Panc1 (cell line): ENCODE measurements at places on chromosomes 13 and 19.

DNA sequence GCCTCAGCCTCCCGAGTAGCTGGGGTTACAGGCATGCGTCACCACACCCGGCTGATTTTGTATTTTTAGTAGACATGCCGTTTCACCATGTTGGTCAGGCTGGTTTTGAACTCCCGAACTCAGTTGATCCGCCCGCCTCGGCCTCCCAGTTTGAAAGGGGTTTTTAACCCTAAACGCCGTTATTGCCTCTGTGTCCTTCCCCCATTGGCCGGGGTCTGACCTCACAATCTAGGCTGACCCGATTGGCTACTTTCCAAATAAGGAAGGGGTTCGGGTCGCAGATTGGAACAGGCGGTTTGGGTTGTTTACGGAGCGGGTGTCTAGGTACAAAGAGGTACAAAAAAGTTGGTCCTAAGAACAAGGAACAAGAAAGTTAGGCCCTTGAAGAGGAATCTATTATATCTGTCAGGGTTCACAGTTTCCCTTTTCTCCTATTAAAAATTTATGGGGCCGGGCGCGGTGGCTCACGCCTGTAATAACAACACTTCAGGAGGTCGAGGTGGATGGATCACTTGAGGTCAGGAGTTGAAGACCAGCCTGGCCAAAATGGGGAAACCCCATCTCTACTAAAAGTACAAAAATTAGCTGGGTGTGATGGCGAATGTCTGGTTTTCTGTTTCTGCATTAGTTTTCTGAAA lies 1.0 kb downstream of the ZNF253 start:
- DNase-seq, result no peak
- H3K4me1 ChIP-seq, result no peaks in the 10 kb centered on the region
- H3K36me3 ChIP-seq, result no peaks in the 10 kb centered on the region
- peak overlapping the region; percentile 83 for H3K4me3 ChIP-seq
- H3K27me3 ChIP-seq, result no peaks in the 10 kb centered on the region

GRCh38 chr13:44021422-44021821 lies 141.7 kb downstream of the LACC1 start:
- no peaks in the 10 kb centered on the region for H3K4me1 ChIP-seq
- DNase-seq, result no peak
- no peak overlapping the region for H3K27ac ChIP-seq
- H3K27me3 ChIP-seq, result no peaks in the 10 kb centered on the region
- H3K4me3 ChIP-seq, result no peak overlapping the region

- no peaks in the 10 kb centered on the region for H3K36me3 ChIP-seq
- DNase-seq, result no peak
- no peaks in the 10 kb centered on the region for H3K27me3 ChIP-seq
- no peak overlapping the region for H3K4me3 ChIP-seq
- no peaks in the 10 kb centered on the region for H3K4me1 ChIP-seq
- H3K27ac ChIP-seq, result no peak overlapping the region
Measured at GRCh38 chr13:73073050-73073449, 14.2 kb downstream of the KLF5 start.

DNA sequence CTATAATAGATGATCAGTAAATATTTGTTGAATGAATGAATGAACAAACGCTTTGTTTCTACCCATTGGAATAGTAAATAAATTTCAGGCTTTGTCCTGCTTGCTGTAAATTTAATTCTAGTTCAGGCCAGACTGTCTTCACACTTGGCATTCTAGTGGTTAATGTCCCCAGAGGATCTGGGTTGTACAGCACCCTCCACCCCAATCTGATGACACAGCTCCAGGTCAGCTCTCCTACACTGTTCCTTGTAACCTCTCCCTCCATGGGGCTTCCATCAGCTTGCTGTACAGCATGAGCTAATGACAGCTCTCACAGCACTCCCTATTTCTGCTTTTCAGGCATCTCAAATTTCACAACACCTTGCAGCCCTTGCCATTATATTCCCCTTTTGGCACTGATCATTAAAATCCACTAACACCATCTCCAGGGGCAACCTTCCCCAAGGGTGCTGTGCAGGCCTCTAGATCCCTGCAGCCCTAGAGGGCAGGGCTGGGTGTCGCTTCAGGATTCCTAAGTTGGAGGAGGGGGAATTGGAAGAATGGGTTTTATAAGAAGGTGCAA lies 12.7 kb upstream of the KL start:
- H3K27ac ChIP-seq, result no peak overlapping the region
- H3K4me1 ChIP-seq, result no peaks in the 10 kb centered on the region
- H3K27me3 ChIP-seq, result no peaks in the 10 kb centered on the region
- DNase-seq, result no peak
- no peaks in the 10 kb centered on the region for H3K36me3 ChIP-seq
- H3K4me3 ChIP-seq, result no peak overlapping the region

GRCh38 chr13:48258430-48258829 lies 25.4 kb downstream of the ITM2B start:
- no peak overlapping the region for H3K4me3 ChIP-seq
- H3K27me3 ChIP-seq, result no peaks in the 10 kb centered on the region
- H3K36me3 ChIP-seq, result peaks cover 16% of the 10 kb centered on the region
- no peaks in the 10 kb centered on the region for H3K4me1 ChIP-seq
- no peak overlapping the region for H3K27ac ChIP-seq

DNA sequence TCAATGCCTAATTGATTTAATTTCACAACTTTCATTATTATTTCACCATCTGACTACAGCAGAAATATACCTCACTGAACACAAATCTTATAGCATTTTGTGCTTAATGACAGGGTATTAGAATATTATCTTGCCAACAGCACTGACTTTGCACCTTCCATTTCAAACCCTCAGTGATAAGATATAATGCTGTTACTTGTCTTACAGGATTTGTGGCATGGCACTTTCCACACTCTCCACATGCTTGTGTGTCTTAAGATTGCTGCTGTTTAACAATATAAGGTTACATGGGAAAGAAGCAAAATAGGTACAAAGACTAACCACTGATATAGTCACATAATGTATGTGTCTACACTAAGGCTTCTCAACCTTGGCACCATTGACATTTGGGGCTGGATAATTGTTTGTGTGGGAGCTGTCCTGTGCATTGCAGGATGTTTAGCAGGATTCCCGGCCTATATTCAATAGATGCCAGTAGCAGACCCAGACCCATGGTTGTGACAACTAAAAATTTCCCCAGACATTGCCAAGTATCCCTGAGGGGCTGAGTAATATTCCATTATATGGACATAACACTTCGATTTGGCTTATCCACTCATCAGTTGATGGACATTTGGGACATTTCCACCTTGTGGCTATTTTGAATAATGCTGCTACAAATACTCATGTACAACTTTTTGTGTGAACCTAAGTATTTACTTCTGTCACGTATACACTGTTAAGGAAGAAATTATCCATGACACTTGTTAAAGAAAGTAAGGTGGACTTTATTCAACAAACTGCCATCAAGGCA lies 5.7 kb upstream of the DIAPH3 start:
- DNase-seq, result no peak
- peaks cover 4% of the 10 kb centered on the region; the same call in 1 of the 2 replicates for H3K4me1 ChIP-seq
- H3K36me3 ChIP-seq, result no peaks in the 10 kb centered on the region; the same call in 1 of the 2 replicates
- no peaks in the 10 kb centered on the region for H3K27me3 ChIP-seq
- H3K4me3 ChIP-seq, result no peak overlapping the region

GRCh38 chr13:40920826-40921225 lies 98.3 kb downstream of the ELF1 start:
- H3K27me3 ChIP-seq, result no peaks in the 10 kb centered on the region
- peaks cover 12% of the 10 kb centered on the region for H3K4me1 ChIP-seq
- DNase-seq, result no peak
- H3K27ac ChIP-seq, result peak overlapping the region; percentile 90

DNA sequence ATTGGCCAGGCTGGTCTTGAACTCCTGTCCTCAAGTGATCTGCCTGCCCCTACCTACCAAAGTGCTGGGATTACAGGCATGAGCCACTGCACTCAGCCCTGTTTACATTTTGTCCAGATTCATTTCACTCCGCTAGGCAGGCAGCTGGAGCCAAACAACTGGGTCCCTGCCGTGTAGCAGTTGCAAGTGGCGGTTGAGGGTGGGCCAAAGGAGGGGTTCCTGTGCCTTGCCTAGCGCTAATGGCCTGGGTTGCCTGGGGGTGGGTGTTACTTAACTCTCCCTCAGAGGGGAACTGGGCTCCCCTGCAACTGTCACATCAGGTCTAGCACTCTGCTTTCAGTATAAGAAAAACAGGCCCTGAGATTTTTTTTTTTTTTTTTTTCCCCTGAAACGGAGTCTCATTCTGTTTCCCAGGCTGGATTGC lies 7.4 kb downstream of the ACP5 start:
- no peaks in the 10 kb centered on the region for H3K4me1 ChIP-seq
- H3K4me3 ChIP-seq, result no peak overlapping the region
- H3K36me3 ChIP-seq, result no peaks in the 10 kb centered on the region
- no peak overlapping the region for H3K27ac ChIP-seq
- DNase-seq, result no peak
